ENCODE measurements at places on chromosomes 5 and 9.

- DNase-seq = no peak
These were observed 313.8 kb downstream of the FAM170A start for GRCh38 chr5:119943148-119943547.

GRCh38 chr5:171537070-171537849 is 117.8 kb downstream of the FGF18 start:
- no peak for DNase-seq

- DNase-seq = no peak
These were observed 104.0 kb downstream of the GDNF start for GRCh38 chr5:37735649-37736347.

- DNase-seq = no peak
These were observed 515 bp upstream of the AGPAT2 start for GRCh38 chr9:136687721-136688223.

DNA sequence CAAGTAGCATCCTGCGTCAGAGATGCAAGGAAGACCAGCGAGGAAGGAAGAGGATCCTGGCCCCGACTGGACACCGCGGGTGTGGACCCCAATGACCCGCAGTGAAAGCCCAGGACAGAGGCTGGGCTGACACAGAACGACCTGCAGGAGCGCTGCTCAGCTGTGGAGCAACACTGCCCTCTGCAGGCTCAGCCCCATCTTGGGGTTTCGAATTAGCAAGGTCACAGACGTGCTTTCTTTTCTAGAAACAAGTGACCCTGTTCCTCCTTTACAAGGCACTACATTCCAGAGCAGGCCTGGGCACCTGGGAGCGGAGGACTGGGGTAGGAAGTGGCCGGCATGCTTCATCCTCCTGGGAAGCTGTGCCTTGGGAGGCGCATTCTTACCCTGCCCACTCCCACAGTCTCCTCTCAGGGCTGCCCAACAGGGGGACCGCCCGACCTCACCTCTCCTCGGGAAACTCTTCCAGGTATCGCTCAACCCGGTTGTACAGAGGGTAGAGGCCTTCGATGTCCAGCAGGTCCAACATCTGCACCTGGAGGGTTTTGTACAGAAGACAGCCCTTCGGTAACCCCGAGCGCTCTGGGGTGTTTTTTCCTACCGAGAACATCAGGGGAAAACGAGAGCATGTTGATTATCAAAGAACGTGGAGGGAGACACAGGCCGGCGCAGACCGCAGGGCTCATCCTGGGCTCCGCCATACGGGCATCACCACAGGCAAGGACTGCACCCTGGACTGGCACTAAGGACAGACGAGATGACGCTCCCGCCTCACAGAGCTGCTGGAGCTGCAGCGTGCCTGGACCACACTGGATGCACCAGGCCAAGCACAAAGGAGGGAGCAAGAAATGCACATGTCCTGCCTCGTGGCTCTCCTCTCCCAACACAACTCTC is 35.0 kb downstream of the IPPK start:
- DNase-seq = peak; percentile 20

DNA sequence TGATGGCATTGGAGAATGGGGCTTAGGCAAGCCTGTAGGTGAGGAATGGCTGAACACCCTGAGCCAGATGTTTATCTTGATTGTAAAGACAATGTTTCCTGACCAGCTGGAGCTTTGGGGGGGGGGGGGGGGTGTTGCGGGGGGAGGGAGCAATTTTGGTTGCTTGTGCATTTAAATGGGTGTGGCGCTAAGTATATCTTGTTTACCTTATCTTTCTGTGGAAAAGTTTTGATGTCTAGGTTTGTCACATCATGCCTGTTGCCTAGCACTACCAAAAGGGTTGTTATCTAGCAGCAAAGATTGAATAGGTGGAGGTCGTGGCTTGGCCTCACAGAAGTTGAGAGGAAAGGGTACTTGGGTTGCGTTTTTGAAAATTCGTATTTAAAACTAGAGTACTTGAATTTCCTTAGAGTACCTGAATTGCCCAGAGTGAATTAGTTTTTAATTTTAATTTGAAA is 1.3 kb downstream of the SMAD5 start:
- DNase-seq = no peak

DNA sequence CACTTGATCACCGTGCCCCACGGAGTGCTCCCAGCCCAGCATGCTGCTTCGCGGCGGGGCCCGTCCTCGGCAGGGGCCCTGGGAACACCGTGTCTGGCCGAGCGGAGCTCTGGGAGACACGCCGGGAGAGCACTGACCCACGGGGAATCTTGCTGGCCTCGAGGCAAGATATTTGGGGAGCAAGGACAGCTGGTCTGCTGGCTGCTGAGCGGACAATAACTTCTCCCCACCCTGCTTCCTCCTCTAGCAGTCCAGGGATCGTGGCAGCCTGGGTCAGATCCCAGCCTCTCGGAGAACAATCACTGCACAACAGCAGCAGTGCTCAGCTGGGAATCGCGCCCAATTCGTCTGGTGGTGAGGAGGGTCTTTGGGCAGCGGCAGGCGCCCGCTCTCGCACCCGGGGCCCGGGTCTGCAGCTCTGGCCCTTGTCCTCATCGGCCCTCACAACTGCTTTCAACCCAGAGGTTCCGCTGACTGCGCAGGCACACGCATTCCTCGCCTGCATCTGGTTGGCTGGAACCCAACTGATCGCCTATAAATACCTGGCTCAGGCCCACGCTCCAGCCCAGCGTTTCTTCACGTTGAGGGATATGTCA is 43.4 kb downstream of the DBH start:
- DNase-seq = no peak

DNA sequence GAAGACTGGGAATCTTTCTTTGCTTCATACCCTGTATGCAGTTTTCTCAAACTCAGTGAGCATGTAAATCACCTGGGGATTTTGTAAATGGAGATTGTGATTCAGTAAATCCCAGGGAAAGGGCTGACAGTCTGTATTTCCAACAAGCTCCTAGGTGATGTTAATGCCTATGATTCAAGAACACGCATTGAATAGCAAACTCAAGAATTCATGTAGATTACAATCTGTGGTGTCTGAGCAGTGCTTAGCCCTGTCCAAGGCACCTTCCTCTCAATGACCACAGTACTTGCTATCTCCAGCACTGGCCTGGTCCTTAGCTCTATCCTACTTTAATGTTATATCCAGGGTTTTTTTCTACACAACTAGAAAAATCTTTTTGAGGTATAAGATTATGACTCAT is 721.4 kb upstream of the MEF2C start:
- no peak for DNase-seq

- no peak for DNase-seq
These were observed 292.7 kb downstream of the CWC27 start for GRCh38 chr5:65061250-65061973.

DNA sequence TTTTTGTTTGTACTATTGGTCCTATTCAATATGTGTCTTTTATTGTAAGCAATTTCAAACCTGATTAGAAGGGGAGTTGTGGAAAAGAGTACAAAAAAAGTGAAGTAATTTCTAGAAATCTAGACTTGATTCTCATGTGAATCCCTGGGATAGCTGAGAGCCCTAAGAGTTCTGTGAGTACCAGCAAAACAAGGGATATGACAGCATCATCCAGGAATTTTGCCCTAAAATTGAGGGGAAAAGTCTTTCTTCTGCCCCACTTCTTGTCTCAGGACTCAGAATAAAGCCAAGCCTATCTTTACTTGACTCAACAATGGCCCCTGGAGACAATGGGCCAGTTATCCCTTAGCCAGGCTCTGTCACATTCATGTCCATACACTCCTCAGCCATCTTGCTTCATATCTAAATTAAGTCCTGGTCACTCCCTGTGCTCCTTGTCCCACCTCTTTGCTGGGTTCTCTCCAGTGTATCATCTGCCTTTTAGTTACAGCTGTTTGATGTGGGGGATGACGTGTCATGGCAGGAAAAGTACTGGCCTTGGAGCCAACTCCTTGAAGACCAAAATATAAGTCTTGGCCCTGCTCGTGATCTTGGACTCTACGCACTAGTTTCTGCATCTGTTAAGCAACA is 81.2 kb downstream of the ADAMTS12 start:
- DNase-seq = no peak

- no peak for DNase-seq
These were observed 88.9 kb downstream of the NUDT12 start for GRCh38 chr5:103473725-103474124.

- no peak for DNase-seq
These were observed 37.5 kb downstream of the ANKDD1B start for GRCh38 chr5:75648712-75649111.

- DNase-seq = no peak
These were observed 262.4 kb upstream of the KIF2A start for GRCh38 chr5:62043289-62044280.

- DNase-seq = no peak
These were observed 158.7 kb upstream of the KLF4 start for GRCh38 chr9:107648153-107648715.

GRCh38 chr9:135007601-135008000 is 79.9 kb upstream of the OLFM1 start:
- no peak for DNase-seq

- DNase-seq = no peak
These were observed 2.3 kb upstream of the IL17B start for GRCh38 chr5:149381261-149381985.
